ENCODE measurements at places on chromosomes 12 and 14. TPM values are rescaled to one million over a fixed set of nuclear protein-coding genes. Genes with fewer than 3 reads are reported as not detected.

GRCh38 chr12:49809381-49809905 lies 18.8 kb downstream of the NCKAP5L start:
- DNase-seq: peak; percentile 98

The EPYC gene
- not detected for total RNA-seq

DNA sequence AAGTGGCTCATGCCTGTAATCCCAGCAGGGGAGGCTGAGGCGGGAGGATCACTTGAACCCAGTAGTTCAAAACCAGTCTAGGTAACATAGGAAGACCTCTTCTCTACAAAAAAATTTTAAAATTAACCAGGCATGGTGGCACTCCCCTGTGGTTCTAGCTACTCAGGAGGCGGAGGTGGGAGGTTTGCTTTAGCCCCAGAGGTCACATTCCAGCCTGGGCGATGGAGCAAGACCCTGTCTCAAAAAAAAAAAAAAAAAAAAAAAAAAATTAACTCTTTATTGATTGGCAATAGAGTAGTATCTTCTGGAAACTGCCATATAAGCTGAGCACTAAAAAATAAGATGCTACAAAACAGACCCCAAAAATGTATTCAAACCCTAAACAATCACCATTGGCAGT lies 69.5 kb downstream of the LLPH start:
- no peak for DNase-seq

The OAS2 gene
- total RNA-seq: 9.1 TPM

The CLEC6A gene
- not detected for total RNA-seq

DNA sequence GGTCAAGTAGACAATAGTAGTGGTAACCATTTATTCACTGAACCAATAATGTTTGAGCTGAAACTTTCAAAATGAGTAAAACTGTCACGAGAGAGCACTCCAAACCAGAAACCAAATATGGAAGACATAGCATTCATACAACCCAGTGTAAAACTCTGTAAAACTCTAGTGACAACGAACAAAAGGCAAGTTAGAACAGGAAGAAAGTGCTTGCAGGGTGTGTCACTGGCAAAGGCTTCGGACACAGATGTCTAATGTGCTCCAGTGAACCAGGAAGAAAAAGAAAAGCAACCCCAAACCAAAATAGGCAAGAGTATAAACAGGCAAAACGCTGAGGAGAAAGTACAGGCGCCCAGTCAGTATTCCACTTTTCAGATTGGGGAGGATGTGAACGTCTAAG lies 79.3 kb upstream of the FZD10 start:
- DNase-seq: no peak

The IGFBP6 gene
- 49.8 TPM for total RNA-seq

The MYF5 gene
- 87.5 TPM for total RNA-seq

- peak; percentile 18 for DNase-seq
Observed at GRCh38 chr12:94265539-94265938, 117.2 kb downstream of the PLXNC1 start.

The HHIPL1 gene
- total RNA-seq: 0.32 TPM

The CCDC196 gene
- not detected for total RNA-seq

DNA sequence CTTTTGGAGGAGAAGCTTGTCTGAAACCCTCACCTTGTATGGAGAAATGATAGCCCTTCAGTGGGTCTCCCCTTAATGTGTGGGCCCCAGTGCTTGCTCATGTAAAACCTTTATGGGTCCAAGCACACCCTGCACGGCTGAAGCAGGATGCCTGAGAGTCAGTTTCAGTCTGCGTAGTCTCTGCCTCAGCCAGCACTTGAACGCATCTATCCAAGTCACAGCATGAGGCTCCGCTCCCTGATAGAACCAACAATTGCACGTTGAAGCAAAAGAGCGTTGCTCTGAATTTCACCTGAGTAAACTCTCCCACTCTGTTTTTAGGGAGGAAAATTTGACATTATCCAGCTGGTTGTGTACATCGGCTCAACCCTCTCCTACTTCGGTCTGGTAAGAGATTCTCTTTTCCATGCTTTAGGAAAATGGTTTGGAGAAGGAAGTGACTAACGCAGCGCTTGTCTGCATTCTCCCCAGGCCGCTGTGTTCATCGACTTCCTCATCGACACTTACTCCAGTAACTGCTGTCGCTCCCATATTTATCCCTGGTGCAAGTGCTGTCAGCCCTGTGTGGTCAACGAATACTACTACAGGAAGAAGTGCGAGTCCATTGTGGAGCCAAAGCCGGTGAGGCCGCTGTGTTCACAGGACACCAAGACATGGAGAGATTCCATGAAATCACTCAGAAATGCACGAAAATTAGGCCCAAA lies 33.0 kb upstream of the P2RX4 start:
- DNase-seq: no peak

The DBX2 gene
- not detected for total RNA-seq

The SLC10A1 gene
- total RNA-seq: not detected

DNA sequence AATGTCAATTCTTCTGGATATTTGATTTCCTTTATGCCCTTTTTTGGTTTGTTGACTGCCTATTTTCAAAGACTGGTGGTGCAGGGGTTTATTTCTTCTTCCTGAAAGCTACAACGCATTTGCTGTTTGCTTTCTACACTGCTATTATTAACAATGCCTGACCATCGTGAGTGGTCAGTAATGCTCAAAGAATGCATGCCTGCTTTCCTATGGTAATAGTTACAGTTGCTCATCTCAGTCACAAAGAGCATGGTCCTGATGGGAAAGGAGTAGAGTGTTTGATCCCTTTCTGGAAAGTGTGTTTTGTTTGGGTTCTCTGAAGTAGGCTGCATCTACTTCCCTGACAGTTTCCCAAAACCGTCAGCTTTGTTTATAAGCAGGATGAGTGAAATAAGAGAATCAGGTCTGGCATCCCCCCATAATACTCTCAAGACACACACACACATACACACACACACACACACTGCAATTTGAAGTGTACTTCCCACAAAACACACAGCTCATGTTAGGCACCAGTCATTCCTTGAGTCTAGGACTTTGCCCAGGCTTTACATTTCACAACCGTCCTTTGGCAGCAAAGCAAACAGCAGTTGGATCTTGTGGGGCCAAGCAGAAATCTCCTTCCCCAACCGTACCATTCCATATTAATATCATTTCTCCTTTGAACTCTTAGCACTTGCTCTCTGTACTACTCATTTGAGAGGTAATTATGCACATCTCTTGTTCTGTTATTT lies 56.6 kb downstream of the SUDS3 start:
- peak; percentile 60 for DNase-seq

- DNase-seq: peak; percentile 62
Observed at GRCh38 chr12:100651694-100652093, 78.2 kb downstream of the GAS2L3 start.

DNA sequence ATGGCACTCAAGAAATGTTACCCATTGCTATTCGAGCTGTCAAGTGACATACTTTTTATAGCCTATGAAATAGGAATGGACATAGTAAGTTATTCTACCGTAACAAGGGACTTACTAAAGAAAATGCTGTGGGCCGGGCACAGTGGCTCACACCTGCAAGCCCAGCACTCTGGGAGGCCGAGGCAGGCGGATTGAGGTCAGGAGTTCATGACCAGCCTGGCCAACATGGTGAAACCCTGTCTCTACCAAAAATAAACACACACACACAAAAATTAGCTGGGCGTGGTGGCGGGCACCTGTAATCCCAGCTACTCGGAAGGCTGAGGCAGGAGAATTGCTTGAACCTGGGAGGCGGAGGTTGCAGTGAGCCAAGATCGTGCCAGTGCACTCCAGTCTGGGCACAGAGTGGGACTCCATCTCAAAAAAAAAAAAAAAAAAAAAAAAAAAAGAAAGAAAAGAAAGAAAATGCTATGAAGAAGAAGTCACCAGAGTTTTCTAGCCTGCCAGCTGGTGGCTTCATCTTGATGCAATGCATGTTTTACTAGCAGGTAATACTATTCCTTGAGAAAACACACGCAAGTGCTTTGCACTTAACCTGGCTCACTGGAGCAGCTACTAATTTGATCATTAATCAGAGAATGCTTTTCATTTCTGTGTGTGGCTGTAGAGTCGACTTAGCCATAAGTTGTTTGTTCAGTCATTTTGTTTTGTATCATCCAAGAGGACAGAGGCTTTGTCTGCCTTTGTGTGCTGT lies 166.7 kb upstream of the MYL2 start:
- DNase-seq: no peak

DNA sequence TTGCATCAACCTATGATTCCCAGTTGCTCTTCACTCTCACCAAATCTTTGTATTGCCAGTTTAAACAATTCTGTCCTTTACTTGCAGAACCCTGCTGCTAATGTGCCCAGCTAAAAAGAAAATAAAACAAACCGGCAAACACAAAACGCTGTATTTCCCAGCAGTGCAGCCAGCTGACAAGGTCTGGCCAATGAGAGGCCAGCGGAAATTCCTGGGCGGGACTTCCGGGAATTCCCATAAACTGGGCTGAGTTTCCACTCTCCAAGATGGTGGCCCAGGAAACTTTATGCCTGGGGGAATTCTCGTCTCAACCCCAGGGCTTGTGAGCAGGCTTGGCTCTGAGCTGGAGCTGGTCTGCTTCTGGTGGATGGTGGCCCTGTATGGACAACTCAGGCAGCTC lies 807.3 kb upstream of the TMEM132C start:
- DNase-seq: no peak

DNA sequence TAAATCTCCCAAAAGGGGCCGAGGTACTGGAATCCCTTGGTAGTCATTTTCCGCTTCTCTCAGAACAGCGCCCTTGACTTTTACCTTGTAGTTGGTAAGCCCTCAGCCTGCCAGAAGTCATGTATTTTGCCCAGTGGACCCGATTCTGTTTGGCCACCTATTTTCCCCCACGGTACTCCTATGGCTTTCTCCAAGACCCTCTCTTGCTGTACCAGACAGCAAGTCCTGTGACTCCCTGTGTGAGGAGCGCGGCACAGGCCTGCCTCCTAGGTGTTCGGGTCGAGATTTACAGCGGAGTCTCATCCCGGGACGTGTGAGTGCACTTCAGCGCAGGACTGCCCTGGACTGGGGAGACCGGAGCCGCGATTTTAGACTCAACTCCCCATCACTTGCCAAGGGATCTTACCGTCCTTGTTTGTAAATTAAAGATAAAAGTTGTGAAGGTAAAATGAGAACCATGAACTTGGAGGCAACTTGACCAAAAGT lies 1.1 kb upstream of the MBD6 start:
- no peak for DNase-seq

DNA sequence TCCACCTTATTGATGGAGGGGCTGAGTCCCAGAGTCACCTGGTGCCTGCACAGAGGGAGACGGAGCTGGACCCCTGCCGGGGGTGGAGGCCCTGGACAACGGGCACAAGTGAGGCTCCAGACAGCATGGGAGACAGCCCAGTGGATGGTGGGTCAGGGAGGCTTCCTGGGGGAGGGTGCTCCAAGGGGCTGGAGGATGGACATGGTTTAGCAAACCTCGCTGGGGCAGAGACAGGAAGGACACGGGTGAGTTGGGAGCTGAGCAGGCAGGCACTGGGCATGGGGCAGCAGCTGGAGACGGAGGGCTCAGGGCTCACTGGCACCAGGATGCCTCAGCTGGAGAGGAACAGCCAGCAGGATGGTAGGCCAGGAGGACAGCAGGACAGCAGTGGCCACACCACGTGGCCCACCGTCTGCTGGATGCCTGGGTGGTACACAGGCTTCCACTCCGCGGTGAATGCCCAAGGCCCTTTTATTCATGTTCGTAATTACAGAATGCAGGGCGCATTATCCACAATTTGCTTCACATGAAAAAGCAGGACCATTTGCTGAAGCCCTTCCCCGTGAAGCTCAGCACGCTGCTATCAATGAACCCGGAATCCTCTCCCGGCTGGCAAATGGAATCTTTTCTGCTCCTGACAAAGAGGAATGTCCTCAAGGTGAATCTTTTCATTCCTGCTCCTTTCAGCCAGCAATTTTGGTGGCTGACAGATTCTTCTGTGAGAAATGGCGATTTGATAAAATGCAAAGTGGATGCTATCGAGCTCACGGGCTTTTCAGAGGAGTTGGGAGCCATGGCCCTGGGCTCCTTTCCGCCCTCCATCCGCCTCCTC lies 138.1 kb upstream of the C14orf180 start:
- no peak for DNase-seq

GRCh38 chr14:100765991-100766390 lies 39.3 kb downstream of the DLK1 start:
- no peak for DNase-seq

The LHX5 gene
- total RNA-seq: not detected

- DNase-seq: no peak
Observed at GRCh38 chr12:62873116-62873825, 61.7 kb downstream of the PPM1H start.

DNA sequence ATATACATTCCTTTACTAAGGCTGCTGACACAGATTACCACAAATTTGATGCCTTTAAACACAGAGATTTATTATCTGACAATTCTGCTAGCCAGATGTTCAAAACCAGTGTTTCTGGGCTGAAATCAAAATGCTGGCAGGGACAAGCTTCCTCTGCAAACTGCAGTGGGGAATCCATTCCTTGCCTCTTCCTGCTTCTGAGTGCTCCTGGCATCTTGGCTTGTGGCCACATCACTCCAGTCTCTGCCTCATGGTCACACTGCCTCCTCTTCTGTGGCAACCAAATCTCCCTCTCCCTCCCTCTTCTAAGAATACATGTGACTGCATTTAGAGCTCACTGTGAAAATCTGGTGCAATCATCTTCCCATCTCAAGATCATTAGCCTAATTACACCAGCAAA lies 235.7 kb downstream of the TTC8 start:
- no peak for DNase-seq

The ARMH4 gene
- 1.4 TPM for total RNA-seq

DNA sequence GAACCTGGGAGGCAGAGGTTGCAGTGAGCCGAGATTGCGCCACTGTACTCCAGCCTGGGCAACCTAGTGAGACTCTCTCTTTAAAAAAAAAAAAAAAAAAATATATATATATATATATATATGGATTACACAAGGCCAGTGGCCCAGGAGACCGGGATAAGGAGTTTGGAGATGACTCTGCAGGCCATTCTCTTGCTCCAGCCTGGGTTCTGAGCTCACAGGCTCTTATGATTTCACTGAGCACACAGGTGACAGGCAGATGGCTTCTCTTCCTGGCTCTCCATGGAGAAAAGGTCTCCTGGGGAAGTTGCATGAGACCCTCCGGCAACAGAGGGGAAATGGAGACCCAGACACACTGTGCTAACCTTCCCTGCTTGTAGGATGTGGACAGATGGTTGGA lies 98.7 kb upstream of the VASH1 start:
- no peak for DNase-seq

Measured in myocyte (in vitro differentiated cells).